ENCODE measurements at places on chromosomes 7 and 10. TPM values are rescaled to one million over a fixed set of nuclear protein-coding genes. Genes with fewer than 3 reads are reported as not detected.

The ACSM6 gene
- not detected for total RNA-seq

The CH25H gene
- 0.22 TPM for total RNA-seq

The OR2A1 gene
- not detected for total RNA-seq

The BHLHA15 gene
- not detected for total RNA-seq

The EMX2 gene
- not detected for total RNA-seq

The MMP21 gene
- total RNA-seq, result not detected

The MUC3A gene
- total RNA-seq, result 0.30 TPM

The CHAT gene
- total RNA-seq, result not detected

The LRIT2 gene
- total RNA-seq, result not detected

The EIF4EBP2 gene
- 92.7 TPM for total RNA-seq

The LOXL4 gene
- total RNA-seq, result 0.51 TPM

The CFTR gene
- 0.86 TPM for total RNA-seq
